Pulmonary artery endothelial cell (primary cell): ENCODE measurements at places on chromosomes 5 and 9.
A peak's percentile ranks its signal among the peaks of the same experiment; 100 is the strongest.

GRCh38 chr5:74625742-74626241 lies 14.7 kb downstream of the ENC1 start:
- DNase-seq = no peak

DNA sequence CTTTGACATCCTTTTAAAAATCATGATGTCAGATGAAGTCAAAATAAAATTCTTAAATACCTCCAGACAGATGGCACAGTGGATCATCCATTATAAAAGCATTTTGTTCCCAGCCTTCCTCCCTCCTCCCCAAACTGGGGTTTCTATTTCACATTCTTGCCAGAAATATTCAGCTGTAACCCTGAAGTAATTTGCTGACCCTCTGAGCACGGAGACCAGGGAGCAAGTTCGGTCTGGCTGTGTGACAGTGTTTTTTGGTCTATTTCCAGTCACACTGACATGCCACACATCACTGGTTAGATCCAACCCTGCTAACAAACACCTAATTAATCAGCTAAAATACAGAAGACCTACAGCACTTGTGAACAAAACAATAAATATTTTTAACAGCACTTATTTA lies 126.2 kb upstream of the DMRT1 start:
- no peak for DNase-seq

DNA sequence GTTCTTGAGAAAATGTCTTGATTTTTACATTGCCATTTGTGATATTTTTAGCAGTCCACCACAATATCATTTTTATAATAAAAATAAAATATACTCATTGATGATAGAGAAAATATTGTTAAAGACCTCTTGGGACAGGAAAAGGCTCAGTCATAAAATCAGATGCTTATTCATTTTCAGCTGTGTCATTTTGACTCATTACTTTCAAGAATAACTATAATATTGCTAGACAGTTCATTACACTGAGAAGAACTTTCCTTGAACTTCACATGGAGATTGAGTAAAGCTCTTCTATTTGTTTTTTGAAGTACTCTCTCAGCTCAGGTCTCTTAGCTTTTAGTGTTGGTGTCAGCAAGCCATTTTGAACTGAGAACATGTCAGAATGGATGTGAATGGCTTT lies 8.5 kb upstream of the MEIKIN start:
- no peak for DNase-seq

- peak; percentile 43 for DNase-seq
Measured at GRCh38 chr9:81671880-81672280, 17.5 kb downstream of the TLE1 start.
